Tibial nerve (tissue), 4 donors: ENCODE measurements at places on chromosomes 6 and 20.

- H3K4me3 ChIP-seq: no peak overlapping the region
Measured at GRCh38 chr20:53124803-53125202, 152.6 kb downstream of the TSHZ2 start.

DNA sequence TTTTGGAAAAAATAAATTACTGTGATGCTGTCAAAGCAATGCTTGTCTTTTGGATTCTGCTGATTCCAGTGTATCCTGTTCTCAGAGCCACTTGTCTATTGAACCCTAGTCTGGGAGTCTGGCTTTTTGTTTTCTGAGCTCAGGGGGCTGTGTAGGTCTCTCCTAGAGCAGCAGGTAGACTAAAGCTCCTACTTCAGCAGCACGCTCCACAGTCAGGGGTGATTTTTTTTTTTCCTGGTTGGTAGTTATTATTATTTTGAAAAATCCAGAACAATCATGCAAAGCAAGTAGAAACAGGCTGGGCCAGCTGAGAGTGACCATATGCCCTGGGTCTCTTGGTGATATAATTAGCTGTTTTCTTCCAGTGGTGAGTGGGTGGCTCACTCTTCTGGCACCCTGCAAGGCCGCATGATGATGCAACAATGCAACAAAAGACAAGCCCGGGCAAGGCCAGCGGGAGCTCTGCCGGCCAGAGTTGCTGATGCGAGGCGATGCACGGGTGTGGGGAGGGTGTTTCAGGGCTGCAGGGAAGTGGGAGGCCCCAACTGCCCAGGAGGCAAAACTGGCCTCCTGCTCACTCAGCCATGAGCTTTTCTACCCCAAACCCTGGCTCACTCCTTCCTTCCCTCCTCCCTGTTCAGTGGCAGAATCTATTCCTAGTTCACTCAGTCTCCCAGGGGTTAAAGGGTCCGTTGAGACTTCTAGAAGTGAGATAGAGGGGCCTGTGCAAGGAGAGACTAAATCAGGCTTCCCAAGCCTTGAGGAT, 11.5 kb upstream of the CDKN1A start:
- H3K4me1 ChIP-seq: no peaks in the 10 kb centered on the region
- peak; percentile 78 for DNase-seq
- no peak overlapping the region for H3K4me3 ChIP-seq
- no peaks in the 10 kb centered on the region for H3K36me3 ChIP-seq
- H3K27ac ChIP-seq: peak overlapping the region; percentile 86

DNA sequence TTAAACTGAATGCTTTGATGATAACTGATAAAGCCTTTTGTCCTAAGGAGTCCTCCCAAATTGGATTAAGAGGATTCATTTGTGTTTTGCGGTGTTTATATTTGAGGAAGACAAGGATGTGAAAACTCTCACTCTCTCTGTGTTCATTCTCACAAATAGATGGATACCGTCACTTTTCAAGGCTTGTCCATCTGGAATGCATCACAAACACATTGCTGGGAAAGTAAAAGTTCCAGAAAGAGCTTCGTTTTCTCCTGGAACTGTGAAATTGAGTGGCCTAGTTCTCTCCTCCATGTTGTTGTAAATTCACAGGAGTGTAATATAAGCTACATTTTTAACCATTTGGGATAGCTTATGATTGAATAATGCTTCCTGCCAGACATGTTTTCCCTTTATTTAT, 581.6 kb upstream of the FLRT3 start:
- DNase-seq: no peak
- peak overlapping the region; percentile 43 for H3K27ac ChIP-seq
- no peaks in the 10 kb centered on the region for H3K36me3 ChIP-seq
- no peaks in the 10 kb centered on the region for H3K27me3 ChIP-seq
- H3K4me1 ChIP-seq: no peaks in the 10 kb centered on the region

- no peaks in the 10 kb centered on the region for H3K27me3 ChIP-seq
- H3K36me3 ChIP-seq: no peaks in the 10 kb centered on the region
- H3K4me1 ChIP-seq: no peaks in the 10 kb centered on the region
- H3K27ac ChIP-seq: no peak overlapping the region
Measured at GRCh38 chr6:145137425-145137824, 597.9 kb downstream of the EPM2A start.

DNA sequence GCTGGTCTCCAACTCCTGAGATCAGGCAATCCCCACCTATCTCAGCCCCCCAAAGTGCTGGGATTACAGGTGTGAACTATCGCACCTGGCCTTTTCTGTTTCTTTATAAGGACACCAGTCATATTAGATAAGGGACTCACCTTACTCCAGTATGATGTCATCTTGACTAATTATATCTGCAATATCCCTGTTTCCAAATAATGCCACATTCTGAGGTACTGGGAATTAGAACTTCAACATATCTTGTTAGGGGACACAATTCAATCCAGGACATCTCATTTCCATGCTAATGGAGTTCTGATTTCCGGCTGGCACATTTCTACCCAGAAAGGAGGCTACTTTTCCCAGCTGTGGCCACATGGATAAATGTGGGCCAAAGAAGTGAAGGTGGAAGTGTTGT, 6.4 kb upstream of the AIG1 start:
- no peak overlapping the region for H3K4me3 ChIP-seq
- H3K4me1 ChIP-seq: no peaks in the 10 kb centered on the region

DNA sequence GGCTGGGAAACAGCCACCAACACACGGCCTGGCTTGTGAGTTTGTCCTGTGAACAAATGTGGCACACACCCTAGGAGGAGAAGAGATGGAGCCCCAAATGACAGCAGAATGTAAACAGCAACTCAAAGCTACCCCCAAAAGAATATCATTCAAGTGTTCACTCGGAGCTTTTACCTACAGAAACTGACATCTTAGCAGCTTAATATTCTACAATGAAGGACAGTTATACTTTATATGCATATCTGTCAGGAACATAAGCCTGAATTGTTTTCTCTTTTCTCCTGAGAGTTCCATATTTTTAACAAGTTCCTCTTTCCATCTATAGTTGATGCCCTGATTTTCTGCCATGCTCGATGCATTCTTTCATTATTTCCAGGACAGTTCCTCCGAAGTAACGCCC, 566.0 kb upstream of the MAP3K7 start:
- no peak overlapping the region for H3K27ac ChIP-seq
- no peaks in the 10 kb centered on the region for H3K4me1 ChIP-seq
- DNase-seq: no peak
- no peaks in the 10 kb centered on the region for H3K27me3 ChIP-seq
- no peak overlapping the region for H3K4me3 ChIP-seq
